Head of caudate nucleus (tissue), 42 donors: ENCODE measurements at places on chromosomes 4 and X.

- no peak for DNase-seq
Observed at GRCh38 chrX:40816906-40817305, 81.6 kb upstream of the MED14 start.

GRCh38 chr4:185912779-185913178 is 100.8 kb upstream of the SORBS2 start:
- DNase-seq = no peak

DNA sequence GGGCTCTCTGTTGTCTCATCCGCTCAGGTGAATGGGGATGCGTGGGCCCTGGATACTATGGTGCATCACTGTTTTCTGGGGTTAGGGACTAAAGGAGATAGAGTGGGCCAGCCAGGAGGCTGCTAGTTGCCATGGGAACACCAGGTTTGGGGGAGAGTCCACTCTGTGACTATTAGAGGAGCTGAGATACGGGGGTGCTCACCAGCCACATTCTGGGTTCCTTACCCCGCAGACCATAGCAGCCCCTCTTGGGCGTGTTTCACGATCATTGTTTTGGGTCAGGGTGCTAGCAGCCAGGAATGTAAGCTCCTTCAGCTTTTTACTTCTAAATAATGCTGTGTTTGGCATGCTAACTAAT is 4.6 kb downstream of the EFNB1 start:
- peak; percentile 8 for DNase-seq

DNA sequence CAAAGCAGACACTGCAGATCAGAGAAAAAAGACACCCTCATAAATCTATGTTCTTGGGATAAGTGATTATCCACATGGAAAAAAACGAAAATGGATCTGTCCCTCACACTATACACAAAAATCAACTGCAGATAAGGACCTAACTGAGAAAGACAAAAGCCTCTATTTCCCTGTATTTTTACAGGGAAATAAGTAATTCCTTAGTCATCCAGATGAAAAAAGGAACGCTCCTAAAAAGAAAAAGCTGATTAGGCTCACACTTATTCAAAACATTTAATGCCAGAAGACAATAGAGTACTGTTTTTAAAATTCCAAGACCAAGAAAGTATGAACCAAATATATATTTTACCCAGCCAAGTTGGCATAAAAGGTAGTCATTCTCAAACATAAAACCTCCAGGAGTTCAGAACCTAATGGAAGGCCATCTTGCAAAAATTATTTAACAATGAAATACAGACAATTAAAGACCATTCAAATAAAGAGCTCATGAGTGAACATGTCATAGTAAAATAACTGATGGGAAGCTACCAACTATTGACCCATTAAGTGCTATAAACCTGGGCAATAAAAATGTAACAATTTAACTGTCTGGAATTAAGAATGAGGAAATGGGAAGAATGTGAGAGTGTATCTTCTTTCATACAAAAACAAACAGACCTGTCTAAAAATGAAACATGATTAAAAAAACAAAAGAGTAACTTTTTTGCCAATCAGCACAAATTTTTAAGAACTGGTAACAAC is 20.4 kb downstream of the PAPSS1 start:
- no peak for DNase-seq

- DNase-seq = no peak
Observed at GRCh38 chr4:176499518-176499917, 179.8 kb downstream of the SPCS3 start.

GRCh38 chrX:34563061-34563460 is 94.0 kb downstream of the TMEM47 start:
- no peak for DNase-seq
